ENCODE measurements at places on chromosomes 1 and 21.

DNA sequence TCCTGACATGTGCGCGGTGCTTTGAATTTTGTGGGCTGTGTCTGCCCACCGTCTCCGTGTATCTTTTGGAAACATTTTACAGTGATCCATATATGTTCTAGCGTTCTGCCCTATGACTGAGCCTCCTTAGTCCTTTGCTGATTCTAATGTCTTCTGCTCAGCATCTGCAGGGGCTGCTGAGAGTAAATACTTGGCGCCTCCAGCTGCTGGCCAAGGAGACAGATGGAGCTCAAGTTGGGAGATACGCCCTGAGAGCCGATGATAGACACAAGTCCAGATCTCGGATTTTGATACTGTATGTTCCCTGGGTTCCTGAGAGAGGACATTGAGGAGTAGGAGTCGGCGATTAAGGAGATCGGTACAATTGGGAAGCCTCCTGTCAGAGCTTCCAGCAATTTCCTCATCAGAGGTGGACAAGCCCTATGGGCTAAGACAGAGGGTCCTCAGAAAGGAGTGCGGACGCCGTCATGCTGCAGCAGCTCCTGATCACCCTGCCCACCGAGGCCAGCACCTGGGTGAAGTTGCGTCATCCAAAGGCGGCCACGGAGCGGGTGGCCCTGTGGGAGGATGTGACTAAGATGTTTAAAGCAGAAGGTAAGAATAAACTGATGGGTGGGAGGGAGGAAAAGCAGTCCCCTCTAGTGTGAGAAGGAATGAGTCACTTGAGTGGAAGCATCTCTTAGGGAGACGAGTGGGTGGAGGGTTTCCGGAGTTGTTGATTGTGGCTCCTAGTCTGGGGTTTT lies 390 bp downstream of the ZFP69B start:
- DNase-seq: peak; percentile 91

GRCh38 chr1:225899044-225899925 lies 10.3 kb upstream of the LEFTY1 start:
- no peak for DNase-seq

DNA sequence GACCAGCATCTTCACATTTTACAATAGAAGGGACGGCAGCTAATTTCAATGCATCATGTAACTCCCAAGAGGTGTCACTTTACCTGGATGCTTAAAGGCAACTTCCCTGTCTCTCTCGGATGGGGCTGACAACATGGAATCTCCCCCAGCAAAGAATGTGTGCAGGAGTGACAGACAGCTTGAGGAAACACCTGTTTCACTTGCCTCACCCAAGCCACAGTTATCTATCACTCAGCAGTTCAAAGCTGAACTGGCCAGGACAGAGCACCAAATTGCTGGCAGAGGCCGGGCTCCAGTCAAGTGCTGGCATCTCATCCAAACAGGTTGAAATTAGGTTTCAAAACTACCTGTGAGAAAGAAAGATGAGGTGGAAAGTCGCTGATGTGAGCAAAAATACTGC lies 538.0 kb upstream of the PLXNA2 start:
- no peak for DNase-seq

GRCh38 chr1:200646515-200646914 lies 23.2 kb downstream of the DDX59 start:
- no peak for DNase-seq

- DNase-seq: no peak
Measured at GRCh38 chr1:207748737-207749528, 2.9 kb upstream of the CD46 start.

DNA sequence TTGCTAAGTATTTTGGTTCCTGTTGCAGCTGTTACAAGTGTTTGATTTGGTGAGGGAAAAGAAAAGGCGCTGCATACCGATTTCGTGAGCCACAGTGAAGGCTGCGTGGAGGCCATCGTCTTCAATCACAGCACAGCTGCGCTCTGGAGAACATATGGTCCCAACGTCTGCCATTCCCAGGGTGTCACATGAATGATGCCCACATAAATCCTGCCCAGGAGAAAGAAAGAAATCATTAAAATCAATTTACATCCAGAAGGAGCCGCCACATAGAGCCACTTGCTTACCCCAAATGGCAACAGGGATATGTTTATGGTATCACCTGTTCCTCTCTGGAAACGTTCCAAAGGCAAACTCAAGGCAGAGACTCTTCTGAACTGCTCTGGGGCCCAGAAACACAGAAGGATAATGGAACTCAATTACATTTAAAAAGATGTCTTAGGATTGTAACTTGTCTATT lies 12.2 kb downstream of the ADAMTS5 start:
- no peak for DNase-seq

GRCh38 chr1:109509176-109510134 lies at the start of gene AMIGO1:
AMIGO1 (minus strand) TSS chr1:109509727; CDS start chr1:109508912, 815 bp downstream.
- DNase-seq: peak; percentile 44

DNA sequence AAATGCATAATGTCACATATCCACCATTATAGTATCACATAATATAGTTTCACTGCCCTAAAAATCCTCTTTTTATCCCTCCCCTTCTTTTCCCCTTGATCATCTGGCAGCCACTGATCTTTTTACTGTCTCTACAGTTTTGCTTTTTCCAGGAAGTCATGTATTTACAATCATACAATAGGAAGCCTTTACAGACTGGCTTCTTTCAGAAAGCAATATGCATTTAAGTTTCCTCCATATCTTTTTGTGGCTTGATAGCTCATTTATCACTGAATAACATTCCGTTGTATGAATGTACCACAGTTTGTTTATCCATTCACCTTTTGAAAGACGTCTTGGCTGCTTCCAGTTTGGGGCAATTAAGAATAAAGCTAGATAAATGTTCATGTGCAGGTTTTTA lies 14.3 kb upstream of the WDTC1 start:
- DNase-seq: no peak

DNA sequence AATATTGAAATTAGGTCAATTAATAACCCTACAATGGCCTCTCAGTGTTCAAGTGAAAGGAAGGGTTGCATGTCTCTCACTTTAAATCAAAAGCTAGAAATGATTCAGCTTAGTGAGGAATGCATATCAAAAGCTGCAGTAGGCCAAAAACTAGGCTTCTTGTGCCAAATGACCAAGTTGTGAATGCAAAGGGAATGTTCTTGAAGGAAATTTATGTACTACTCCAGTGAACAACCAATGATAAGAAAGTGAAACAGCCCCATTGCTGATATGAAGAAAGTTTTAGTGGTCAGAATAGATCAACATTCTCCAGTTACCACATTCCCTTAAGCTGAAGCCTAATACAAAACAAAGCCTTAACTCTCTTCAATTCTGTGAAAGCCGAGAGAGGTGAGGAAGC lies 10.0 kb downstream of the MAEL start:
- no peak for DNase-seq

DNA sequence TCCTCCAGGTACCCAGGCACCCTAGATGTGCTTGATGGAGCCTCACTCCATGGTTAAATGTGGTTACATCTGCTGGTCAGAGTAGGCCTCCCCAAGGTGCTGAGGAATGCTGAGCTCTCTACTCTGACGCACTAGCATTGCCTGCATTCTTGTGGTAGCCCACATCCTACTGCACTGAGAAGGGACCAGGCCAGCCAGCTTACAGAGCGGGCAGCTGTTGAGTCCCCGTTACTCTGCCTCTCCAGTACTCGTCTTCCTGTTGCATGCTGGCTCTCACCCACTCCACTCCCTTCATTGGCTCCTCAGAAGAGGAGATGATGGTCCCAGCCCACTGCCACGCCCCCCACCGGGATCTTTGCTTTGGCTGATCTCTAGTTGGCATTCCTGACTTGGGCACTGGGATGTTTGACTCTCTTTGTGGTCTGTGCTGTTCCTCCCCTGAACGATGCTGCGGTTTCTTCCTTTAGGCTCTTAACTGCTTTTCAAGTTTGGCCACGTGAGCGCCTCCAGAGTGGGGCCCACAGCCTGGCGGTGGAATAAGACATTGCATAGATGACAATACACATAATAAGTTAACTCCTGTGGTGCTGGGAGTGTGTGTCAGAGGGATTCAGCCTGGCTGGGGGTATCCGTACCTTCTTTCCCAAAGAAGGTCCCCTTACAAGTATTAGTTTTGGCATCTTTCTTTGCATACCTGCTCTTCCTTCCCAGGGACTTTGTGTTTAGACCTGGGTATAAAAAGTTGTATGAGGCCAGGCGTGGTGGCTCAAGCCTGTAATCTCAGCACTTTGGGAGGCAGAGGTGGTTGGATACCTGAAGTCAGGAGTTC lies 18.6 kb downstream of the AZIN2 start:
- DNase-seq: peak; percentile 79

GRCh38 chr21:34158866-34159835 lies 85.8 kb downstream of the MRPS6 start:
- no peak for DNase-seq

GRCh38 chr21:39651206-39651605 lies 38.5 kb downstream of the B3GALT5 start:
- no peak for DNase-seq

GRCh38 chr1:6783936-6784559 lies 1.2 kb upstream of the CAMTA1 start:
- no peak for DNase-seq

DNA sequence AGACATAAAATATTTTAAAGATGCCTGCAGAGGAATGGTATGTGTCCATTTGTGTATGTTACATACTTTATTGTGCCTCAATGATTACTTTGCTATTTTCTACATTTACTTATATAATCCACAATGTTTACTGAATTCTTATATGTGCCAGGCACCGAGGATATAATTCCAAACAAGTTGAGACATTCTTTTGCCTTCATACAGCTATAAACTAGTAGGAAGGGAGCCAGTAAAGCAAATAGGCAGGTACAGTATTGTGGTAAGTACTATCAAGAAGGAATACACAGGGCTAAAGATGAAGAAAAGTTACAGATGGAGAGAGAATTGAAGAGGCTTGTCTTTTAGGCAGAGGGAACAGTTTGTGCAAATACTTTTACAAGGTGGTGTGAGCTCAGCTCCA lies 131.6 kb downstream of the DISP1 start:
- DNase-seq: no peak

DNA sequence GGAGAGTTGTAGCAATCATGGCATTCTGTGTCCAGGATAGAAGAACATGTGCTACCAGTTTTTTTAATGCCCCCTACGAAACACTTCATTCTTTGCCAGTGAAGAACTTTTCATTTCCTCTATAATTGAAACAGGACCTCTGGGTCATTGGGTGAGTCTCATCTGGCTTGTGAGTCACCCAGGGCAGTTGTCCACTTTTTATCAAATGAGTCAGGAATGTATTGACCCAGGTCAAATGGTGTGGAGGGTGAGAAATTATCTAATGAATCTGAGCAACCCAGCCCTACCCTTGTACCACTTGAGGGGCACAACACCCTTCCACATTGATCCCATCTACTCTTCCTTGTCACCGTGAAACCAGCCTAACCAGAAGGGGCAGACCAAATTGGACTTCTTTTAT lies 417.3 kb upstream of the PROX1 start:
- no peak for DNase-seq

GRCh38 chr1:167158111-167158812 lies 62.4 kb upstream of the POU2F1 start:
- no peak for DNase-seq

- no peak for DNase-seq
Measured at GRCh38 chr1:42170779-42171621, 6.5 kb upstream of the GUCA2A start.

DNA sequence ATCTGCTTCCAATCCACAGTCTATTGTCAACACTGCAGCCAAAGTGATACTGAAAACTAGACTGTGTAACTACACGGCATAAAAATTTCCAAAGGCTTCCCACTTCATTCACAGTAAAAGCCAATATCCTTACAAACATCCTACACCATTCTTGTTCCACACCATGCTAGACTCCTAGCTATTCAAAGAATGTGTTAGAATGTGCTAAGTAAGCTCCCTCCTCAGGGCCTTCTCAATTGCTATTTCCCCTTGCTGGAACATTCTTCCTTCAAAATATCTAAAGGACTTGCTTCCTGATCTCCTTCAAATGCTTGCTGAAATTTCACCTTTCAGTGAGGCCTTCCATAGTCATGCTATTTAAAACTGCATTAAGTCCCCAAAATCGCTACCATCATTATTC lies 228.1 kb downstream of the AKT3 start:
- no peak for DNase-seq

DNA sequence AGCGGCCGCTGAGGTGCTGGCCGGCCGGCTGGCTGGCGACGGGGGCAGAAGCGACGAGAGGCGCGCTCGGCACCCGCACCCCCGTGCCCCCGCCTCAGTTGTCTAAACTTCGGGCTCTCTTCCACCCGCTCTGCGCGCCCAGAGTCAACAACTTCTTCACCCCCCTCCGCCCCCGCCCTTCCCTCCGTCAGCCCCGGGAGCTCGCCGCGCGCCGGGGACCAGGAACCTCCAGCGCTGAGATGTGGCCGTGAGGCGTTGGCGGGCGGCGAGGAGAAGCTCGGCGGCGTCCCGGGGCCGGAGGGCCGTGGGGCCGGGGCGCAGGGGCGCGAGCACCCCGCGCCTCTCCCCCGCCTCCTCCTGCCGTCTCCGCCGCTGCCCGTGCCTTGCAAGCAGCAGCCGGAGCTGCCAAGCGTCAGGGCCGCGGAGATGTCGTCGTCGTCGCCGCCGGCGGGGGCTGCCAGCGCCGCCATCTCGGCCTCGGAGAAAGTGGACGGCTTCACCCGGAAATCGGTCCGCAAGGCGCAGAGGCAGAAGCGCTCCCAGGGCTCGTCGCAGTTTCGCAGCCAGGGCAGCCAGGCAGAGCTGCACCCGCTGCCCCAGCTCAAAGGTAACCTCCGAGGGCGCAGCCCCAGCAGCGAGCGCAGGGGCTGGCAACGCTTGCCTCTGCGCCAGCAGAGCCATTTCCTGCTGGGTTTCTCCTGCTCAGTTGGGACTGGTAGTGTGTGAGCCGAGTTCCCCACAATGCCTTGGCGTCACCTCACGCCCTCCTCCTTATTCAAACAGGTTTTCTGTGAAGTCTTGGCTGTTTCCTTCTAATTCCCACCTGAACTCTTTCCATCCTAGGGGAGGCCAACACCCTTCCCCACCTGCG lies 710 bp downstream of the PPP2R5A start:
- DNase-seq: peak; percentile 73

DNA sequence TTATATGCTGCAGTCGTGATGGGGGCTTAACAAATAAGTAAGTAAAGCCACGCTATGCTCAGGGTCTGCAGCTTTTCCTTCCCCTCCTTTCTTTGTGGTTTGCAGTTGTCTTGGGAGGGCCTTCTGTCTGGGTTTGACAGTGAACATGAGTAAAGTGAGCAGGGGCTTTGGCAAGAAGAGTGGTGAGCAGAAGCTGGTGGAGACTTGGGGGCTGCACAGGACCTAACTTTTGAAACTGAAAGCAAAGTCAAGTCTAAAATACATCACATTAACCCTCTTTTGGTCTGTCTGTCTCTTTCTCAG lies 368.6 kb upstream of the VAMP3 start:
- no peak for DNase-seq

DNA sequence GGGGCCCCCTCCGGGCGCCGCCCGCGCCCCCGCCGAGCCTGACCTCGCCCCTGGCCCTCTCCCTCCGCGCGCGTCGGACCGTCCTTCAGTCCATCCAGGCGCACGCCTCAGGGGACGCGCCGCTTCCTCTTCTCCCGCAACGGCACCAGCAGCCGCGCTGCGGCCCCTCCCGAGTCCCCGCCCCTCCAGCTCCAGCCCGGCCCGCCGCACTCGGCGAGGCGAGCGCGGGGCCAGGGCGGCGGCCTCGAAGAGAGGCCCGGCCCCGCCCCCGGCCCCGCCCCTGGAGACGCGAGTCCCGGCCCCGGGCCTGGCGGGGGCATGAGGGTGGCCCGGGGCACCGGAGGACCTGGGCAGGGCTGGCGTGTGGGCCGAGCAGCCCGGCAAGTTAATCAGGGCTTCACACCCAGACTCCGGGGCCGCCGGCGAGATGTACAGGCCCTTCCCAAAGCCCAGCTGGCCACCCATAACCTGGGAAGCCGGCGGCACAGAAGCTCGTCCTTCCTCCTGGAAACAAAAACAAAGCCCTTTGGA lies at the start of gene IGSF3:
Gene IGSF3 (minus strand): TSS at position 159 of the 531 bp plus-strand sequence. CDS start 1,407 bp downstream, outside the sequence.
- DNase-seq: peak; percentile 41

- no peak for DNase-seq
Measured at GRCh38 chr1:218182455-218182854, 102.6 kb upstream of the RRP15 start.

Measured in stimulated activated CD4-positive, alpha-beta T cell treated with anti-CD3 and anti-CD28 coated beads, Interleukin-1b, Interleukin-23, amount 100 ng/mL, for 48 hours (primary cell).